Anterior cingulate cortex (tissue), 58 donors: ENCODE measurements at places on chromosomes 11 and 22.

GRCh38 chr11:8699903-8700302, 17.3 kb downstream of the RPL27A start:
- DNase-seq, result no peak

DNA sequence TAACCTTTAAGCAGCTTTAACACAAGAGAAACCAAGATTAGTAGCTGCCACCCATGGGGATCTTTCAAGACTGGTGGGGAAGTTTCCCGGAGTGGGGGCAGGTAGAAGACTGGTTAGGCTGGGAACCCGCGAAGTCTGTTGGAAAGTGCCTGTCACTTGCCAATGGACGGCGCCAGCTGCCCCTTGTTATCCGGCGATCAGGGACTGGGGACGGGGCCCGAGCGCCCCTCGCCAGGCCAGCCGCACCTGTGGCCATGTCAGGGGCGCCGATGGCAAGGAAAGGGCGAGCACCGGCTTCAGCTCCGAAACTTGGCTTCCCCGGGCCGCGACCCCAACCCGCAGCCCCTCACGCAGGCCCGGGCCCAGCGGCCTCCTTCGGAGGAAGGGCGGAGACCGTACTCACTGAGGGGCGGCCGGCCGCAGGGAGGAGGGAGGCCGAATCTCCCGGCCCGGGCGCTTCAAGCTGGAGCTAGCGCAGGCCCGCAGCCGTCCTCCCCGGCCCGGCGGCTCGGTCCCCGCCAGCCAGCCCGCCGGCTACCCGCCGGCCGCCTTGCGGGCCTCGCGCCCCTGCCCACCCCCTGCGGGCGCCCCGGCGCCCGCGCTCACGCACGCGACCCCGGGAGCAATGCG, 539 bp downstream of the EIF4ENIF1 start:
- DNase-seq, result no peak

GRCh38 chr22:19816372-19817119, 38.1 kb downstream of the GNB1L start:
- no peak for DNase-seq

- DNase-seq, result no peak
Measured at GRCh38 chr22:24216541-24217209, 28.2 kb downstream of the GGT5 start.

DNA sequence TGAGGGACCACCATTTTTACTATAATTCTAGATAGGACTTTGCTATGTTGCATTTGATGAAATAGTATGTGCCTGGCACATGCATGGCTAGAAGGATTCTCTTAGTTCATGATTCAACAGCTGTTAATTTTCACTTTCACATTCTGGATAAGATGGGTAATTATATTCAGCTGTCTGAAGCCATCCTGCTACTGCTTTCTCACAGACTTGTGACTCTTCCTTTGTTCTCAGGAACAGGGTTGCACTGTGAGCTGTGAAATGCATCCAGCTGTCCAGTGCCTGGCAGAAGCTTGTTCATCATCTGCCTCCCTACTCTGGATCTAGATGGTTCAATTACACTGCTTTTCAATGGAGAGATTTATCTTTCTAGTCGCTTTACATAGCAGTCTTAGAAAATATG, 610.1 kb upstream of the ANO5 start:
- peak; percentile 4 for DNase-seq

DNA sequence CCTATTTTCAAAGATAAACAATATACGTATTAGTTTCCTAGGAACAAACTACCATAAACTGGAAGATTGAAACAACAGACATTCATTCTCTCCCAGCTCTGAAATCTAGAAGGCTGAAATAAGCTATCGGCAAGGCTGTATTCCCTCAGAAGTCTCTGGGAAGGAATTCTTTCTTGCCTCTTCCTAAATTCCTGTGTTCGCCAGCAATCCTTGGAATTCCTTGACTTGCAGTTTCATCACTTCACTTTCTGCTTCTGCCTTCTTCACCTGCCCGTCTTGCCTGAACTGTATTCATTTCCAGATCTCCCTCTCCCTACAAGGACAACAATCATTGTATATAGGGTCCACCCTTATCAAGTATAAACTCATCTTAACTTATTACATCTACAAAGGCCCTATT, 17.7 kb upstream of the PRDM10 start:
- no peak for DNase-seq

- no peak for DNase-seq
Measured at GRCh38 chr11:65357856-65358356, 3.4 kb downstream of the TIGD3 start.

DNA sequence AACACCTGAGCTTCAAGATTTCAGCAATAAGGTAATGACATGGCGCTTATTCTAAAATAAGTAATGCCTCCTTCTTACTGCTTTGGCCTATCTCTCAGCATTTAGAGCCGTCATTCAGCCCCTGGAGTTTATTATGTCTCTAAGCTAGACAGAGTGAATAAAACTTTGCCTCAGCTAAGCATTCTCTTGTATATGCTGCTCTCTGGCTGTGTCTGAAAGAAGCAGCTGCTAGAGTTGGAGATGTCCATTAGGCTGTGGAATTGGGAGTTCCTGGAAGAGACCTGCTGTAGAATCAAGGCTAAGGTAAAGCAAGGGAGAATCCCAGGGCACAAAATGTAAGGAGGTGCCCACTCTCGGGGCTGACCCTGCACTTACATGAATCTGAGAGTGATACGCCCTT, 35.5 kb upstream of the TTC12 start:
- no peak for DNase-seq

DNA sequence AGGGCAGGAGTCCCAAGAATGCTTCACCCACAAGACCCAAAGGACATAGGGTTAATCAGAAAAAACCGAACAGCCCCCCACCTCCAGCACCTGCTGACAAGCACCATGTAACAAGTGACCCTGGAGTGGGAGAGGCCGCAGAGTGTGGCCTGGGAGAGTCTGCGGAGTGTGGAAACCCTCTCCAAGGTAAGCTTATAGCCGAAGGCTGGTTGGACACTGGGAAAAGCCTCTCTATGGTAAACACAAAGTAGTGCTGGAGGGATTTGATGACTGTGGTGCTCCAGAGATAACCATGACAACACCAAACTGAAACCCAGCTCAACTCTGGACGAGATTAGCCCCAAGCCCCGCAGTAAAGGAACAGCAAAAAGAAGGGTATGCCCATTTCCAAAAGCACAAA, 19.2 kb downstream of the ASCL2 start:
- DNase-seq, result no peak

- no peak for DNase-seq
Measured at GRCh38 chr22:42248995-42249394, 21.5 kb downstream of the TCF20 start.

GRCh38 chr11:129283141-129283540, 91.0 kb upstream of the ARHGAP32 start:
- DNase-seq, result no peak

- DNase-seq, result no peak
Measured at GRCh38 chr22:21103633-21104032, 57.9 kb downstream of the LRRC74B start.

DNA sequence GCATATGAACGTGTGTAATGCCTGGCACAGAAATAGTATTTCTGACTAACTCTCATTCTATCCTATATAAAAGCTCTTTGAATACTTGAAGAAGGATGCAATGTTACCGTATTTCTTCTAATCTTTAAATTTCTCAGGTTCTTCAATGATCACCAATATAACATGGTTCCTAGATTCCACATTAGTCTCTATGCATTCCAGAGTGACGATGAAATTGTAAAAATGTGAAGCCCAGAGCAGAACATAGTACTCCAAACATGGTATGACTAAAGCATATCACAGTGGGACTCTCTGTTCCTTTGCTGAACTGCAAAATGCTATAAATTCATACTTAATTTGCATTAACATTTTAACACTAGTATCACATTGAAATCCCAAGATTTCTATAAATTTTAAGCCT, 877.6 kb upstream of the CHORDC1 start:
- no peak for DNase-seq

GRCh38 chr11:78878631-78879030, 304.0 kb upstream of the NARS2 start:
- no peak for DNase-seq

DNA sequence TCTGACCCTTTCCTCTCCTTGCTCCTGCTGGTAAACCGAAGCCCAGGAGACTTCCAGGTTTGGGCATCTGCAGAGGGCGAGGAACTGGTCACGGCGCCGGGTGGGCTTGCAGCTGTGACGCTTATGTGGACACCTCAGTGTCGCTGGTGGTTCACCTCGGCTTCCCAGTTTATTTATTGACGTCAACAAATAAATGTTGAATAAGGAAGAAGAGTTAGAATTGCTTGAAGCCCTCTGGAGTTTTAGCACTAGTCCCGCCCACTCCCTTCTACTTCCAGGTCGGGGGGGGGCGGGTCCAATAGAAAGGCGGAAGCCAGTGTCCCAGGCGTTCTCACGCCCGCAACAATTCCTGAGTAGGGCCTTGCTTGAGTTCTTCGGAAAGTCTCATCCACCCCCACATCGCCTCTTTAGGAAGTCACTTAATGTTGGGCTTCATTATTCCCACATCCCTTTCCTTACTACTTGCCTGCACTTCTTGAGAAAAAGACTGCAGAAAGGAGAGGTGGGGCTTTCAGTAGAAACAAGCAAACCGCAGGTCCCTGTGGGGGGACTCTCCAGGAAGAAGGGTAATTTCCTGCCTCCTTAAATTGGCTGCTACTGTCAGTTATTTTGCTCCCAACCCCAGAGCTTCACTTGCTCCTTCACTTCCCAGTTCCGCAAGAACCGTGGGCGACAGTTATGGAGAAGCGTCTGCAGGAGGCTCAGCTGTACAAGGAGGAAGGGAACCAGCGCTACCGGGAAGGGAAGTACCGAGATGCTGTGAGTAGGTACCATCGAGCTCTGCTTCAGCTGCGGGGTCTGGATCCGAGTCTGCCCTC, at the start of gene TTC9C:
TTC9C (plus strand) TSS at position 316 of the 818 bp plus-strand sequence; CDS start at position 679, 363 bp downstream.
- peak; percentile 76 for DNase-seq

- DNase-seq, result no peak
Measured at GRCh38 chr11:48170241-48171233, 46.1 kb upstream of the OR4B1 start.

DNA sequence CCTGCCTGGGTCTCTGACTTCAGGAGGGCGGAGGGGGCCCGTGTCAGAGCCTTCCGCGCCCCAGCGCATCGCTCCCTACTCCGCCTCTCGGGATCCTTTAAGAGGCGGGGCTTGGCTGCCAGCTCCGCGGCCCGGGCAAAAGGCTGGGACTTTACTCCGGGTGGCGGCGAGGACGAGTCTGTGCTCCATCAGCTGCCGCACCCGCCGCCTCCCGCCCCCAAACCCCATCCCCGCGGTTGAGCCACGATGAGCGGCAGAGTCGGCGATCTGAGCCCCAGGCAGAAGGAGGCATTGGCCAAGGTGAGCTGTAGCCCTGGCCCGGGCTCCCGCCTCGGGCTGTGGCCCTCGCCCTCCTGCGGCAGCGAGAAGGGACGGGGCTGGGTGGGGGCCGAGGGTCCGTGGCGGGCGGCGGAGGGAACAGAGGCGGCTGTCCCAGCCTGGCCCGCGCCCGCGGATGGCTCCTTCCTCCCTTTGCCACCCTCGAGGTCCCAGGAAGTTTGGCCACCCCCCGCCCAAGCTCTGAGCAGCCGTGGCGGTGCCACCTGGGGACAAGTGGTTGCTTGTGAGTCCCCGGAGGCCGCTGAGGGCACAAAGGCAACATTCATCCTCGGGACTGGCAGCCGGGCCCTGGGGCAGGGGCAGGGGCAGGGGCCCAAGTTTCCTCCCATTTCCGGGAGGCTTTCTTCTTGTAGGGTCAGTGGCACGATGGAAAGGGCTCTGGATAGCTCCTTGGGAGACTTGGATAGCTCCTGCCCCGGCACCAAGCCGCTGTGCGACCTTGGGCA, at the start of gene SEC14L2:
SEC14L2 (plus strand) TSS at position 148 of the 785 bp plus-strand sequence; CDS start at position 247, 99 bp downstream.
- peak; percentile 58 for DNase-seq

DNA sequence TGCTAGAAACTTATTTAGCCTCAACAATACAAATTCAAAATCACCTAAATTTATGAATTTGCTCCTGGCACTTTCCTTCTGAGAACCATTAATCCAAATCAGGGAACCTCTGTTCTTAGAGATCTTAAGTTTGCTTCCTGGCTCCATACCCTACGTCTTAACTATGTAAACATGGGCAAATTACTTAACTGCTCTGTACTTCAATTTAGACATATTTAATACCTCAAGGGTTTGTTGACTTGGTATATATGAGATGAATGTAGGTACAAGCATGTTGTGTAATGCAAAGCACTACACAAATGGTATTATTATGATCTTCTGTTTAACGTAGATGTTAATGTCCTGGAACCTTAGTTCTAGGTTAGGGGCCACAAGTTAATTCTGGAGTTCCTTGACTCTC, 22.6 kb upstream of the ARHGAP20 start:
- DNase-seq, result no peak

DNA sequence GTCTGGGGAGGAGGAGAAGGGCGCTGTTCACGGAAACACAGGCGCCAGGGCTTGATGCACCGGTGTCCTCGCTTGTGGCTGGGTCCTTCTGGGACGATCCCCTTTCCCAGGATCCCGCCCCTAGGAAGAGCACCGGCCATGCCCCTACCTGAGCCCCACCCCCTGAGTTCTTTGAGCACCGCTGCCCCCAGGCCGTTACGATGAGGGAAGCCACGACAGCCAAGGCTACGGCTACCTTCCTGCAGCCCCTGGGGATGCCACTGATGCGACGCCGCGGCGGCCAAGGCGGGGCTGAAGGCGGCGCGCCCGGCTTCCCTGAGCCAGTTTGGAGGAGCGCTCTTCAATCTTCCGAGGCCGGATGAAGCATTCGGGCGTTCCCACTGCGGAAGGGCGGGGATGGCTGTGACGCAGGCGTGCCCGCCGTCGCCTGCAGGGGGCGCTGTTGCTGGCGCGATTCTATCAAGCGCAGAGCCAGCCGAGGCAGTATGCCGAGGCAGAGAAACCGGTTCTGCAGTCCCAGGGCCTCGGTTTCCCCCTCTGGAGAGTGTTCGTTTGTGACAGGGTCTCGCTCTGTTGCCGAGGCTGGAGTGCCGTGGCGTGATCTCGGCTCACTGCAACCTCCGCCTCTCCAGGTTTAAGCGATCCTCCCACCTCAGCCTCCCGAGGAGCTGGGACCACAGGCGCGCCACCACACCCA, 9.7 kb upstream of the NEFH start:
- peak; percentile 42 for DNase-seq

- no peak for DNase-seq
Measured at GRCh38 chr22:45180146-45180679, 16.5 kb downstream of the NUP50 start.

GRCh38 chr22:42857845-42858481, 890 bp upstream of the ARFGAP3 start:
- no peak for DNase-seq

GRCh38 chr11:132770829-132771530, 761.3 kb downstream of the OPCML start:
- no peak for DNase-seq

DNA sequence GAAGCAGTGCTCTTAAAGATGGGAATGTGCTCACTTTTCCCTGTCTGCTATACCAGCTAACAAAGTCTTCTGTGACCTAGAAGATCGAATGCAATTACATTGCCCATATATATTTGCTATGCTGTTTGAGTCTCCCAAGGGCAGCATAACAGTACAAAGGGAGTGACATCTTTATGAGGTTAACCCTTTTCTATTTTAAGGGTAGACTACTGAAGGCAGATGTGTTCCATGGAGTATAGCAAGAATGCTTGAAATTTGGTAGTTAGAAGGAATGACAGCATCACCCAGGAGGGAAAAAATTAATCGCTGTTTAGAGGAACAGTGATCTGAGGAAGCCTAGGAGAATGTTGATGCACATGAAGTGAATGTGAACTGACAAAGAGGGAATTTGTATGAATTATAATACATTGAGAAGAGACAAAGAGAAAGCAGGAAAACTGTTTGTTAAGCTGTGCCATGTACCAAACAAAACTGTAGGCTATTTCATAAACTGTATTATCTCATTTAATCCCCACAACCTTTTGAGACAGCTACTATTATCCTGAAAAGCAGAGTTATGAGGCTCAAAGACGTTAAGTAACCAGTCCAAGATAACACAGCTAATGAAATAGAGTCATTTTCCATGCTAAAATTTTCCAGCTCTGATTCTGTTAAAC, 13.0 kb downstream of the MAML2 start:
- DNase-seq, result no peak
